ENCODE measurements at places on chromosomes 5 and 9.

DNA sequence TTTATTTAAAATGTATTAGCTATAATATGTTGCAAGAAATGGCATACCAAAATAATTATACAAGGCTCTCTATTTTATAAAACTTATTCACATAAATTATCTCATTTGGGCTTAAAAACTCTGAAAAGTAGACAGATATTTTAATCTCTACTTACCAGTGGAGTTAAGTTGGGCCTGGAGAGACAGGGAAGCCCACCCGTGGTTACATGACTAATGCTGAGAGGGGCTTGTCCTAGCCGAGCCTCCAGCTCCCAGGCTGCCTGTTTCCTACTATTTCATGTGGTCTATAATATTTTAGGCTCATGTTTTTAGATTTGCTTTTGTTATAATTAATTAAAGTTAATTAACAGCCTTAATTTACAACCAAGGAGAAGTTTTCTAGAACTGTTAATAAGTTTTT lies 20.9 kb upstream of the ASPN start:
- DNase-seq, result no peak

GRCh38 chr5:35618781-35619180 lies 1.1 kb downstream of the SPEF2 start:
- no peak for DNase-seq

GRCh38 chr5:132321109-132321721 lies 27.0 kb downstream of the SLC22A4 start:
- no peak for DNase-seq

GRCh38 chr5:19208397-19208796 lies 779.6 kb downstream of the CDH18 start:
- DNase-seq, result no peak

GRCh38 chr9:137293482-137294090 lies 8.5 kb downstream of the NRARP start:
- DNase-seq, result no peak

DNA sequence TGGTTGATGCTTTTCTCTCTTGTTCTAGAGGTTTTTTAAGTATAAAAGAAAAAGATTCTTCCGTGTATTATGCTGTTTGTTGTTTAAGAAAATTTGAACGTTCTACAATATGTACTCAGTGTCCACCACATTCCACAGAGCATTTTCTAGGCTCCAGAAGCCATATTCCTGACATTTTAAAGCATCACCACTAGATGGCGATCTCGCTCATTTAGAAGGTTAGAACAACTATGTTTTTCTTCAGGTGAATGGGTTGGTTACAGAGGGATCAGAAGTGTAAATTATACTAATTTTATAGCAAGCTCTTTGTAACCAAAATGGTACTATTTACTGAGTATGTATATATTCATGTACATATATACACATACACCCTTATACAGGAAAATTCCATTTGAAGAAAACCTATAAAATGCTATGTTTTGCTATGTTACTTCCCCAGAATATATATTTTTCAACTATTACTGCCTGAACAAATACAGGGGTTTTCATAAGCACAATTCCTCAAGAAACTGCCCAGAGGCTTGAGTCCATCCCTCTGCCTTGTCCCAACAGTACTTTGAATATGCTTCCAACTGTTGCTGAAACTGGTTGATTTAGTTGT lies 284.3 kb downstream of the CCDC171 start:
- DNase-seq, result no peak

DNA sequence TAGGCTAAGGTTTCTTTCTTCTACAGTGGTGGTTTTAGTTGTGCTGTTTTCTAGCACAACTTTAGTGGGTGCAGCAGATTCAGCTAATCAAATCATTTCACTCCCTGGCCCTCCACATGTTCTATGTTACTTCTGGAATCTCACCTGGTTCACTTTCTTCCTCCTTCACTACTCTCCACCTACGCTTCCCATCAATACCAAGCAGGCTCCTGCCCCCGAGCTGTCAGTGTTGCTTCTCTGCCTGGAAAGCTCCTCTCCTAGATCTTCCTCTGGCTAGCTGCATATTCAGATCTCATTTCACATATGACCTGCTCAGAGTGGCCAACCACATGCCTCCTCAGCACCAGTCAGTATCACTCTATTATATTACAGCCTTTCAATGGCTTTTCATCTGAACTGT lies 19.6 kb upstream of the GABRB2 start:
- no peak for DNase-seq

DNA sequence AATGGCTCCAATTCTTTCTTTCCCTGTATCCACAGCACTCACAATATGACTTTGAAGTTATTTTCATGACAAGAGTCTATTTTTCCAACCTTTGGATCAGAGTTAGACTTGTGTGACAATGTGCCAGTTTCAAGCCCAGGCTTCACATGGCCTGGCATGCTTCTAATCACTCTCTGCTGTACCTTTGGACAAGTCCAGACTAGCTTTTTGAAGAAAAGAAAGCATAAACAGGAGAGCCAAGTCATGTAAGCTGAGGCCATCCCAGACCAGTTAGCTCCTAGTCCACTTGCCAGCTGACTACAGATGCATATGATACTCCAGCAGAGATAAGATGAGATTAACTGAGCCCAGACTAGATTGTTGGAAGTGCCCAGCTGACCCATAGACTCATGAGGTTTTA lies 513.6 kb upstream of the C9orf72 start:
- DNase-seq, result no peak

- DNase-seq, result no peak
These were observed 3.2 kb upstream of the ARL15 start for GRCh38 chr5:54313311-54314270.

GRCh38 chr9:21862871-21863270 lies 60.4 kb downstream of the MTAP start:
- no peak for DNase-seq

GRCh38 chr9:126421567-126422428 lies 95.2 kb downstream of the MVB12B start:
- no peak for DNase-seq

- no peak for DNase-seq
These were observed 79.2 kb downstream of the MEGF10 start for GRCh38 chr5:127369796-127370195.

DNA sequence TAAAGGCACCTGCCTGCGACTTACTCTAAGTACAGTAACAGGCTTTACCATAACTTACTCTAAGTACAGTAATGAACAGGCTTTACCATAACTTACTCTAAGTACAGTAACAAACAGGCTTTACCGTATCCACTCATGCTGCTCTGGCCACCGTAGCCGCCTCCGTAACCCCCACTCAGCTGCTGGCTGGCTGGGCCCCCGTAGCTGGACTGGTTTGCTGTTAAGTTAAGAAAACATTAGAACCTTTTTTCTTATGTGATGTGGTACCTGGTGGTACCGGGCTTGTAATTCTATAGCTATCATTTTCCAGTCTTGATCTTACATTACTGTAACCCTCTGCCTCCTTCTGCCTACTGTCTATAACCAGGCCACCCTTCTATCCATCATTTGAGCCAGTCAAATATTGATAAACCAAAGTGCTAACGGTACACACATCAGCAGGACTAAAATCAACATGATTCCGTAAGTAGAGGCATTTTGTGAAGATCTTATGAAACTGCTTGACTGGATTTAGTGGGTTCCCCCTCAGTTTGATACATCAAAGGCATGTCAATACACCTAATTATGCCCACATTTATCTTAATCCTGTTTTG lies 7.4 kb downstream of the HNRNPH1 start:
- DNase-seq, result no peak

DNA sequence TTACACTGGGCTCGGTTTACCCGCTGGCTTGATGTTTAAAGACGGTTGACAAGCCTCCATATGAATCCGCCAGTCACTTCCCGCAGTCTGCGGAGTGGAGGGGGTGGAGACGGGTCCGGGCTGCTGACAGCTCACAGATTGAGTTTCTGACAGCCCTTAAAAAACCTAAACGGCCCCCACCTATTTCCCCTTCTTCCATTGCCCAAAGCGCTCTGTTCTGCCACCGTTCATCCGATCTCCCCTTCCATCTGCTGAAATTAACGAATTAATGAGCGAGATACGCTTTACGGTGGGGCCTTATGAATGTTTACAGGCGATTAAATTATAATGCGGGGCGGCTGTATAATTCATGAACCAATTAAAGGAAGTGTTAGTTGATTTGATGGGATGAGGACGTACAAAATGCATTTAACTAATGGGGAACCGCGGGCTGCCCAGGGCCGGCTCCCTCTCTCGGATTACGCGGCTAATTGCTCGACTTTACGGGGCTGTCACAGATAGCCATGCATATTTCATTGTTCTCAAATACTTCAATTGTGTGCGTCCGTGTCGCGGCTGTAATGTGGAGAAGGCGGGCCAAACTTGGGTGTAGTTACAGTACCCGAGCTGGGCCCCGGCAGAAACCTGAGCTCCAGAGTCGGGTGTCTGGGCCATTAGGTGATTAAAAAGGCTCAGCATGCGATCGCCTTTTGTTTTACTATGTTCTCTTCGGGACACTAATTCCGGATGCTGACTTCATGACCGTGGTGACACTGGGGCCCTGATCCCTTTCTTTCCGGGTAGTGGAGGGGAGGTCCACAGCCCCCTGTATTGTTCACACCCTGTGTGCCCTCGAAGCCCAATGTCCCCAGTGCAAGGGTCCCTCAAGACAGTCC lies 74.9 kb downstream of the GTF3C4 start:
- DNase-seq, result no peak

DNA sequence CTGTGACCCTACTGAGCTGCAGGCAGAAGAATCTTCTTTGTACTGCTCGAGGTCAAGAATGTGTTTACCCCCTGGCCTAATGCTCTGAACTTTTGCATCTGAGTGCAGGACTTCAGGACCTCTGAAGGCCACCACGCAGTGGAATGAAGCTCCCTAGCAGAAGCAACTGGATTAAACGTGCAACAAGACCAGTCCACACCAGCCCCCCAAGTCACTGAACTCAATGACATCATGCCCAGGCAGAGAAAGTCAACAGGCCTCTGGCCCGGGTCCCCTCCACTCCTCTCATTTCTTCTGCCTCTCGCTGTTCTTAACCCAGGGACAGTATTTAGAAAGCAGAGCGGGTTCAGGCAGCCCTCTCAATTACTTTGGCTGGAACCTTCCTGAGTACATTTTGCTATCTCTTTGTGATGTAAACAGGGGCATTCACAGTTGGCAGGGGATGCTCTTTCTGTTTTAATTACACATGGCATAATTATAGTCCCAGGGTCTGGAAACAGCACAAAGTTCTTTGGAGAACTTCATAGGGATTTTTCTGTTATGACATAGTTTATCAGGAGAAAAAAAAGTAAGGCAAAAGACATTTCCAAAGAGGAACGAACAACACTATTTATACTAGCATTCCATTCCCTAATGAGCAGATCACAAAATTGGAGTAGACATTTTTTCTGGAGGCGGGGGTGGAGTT lies 108.2 kb upstream of the SPATA31D4 start:
- DNase-seq, result no peak

DNA sequence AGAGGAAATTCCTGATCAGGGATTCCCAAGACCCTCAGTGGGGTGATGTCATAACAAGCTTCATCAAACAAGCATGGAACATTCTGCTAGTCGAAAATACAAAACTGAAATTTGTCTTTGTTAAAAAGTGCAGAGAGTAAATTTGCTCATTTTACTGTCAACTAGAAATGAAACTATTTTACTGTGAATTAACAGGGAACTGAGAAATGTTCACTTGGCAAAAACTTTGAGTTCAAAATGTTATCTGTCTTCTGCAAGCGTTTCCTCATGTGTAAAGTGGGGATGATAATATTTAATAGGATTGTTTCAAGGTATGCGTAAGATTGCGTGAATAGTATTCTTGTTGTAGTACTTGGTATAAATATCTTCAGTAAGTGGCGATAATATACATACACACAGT lies 45.4 kb downstream of the ALDH1A1 start:
- DNase-seq, result no peak

DNA sequence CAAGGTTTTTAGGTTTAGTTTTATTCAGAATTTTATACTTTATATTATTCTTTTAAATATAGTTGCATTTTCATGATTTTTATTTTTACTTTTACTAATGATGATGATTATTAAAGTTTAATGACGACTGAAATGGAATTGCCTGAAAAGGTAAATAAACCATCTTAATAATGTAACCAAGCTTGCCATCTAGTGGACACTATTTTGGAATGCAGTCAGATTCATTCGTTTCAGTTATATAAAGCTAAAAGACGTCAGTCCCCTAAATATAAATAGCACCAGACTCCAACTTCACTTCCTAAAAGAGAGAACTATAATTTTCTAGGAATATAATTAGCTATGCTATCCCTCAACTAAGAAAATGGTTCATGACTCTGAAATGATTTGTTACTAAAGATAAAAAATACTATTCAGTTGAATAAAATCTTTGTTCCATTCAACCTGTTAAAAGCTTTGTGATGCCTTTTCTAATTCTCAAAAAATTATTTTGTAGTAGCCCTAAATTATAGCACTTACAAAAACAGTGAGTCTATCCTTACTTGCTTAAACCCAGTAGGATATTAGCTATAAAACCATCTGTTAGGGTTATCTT lies 19.9 kb downstream of the ABITRAM start:
- DNase-seq, result no peak

DNA sequence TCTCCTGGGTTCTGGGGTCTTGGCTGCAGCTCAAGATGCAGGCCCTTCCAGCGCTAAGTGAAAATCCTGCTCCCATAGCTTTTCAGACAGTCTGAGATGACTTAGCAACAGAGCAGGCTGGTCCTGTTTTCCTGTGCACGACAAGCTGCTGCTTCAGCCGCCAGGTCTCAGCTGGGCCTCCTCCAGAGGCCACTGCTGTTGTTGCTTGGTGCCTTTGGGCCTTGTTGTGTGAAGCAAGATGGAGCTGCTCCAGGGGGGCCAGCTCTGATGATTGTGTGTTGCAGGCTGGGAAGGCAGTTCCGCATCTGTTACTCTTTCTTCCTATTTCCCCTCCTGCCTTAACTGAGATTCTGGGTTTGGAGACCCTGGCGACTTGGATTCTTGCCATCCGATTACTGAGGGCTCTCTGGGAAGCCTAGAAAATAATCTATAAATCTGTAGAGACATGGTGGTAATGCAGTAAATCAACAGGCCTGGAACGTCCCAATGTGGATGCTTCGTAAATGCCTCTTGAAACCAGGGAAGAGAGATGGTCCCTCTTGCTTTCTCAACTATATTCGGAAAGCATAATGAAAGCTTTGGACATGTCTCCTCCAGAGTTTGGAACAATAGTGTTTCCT lies 3.2 kb downstream of the MAP1B start:
- DNase-seq, result no peak
